Stimulated activated CD8-positive, alpha-beta memory T cell treated with anti-CD3 and anti-CD28 coated beads, Interleukin-12 subunit alpha, Interleukin-12 subunit beta, amount 100 ng/mL, for 4 hours (primary cell): ENCODE measurements at places on chromosomes 5 and 9.

DNA sequence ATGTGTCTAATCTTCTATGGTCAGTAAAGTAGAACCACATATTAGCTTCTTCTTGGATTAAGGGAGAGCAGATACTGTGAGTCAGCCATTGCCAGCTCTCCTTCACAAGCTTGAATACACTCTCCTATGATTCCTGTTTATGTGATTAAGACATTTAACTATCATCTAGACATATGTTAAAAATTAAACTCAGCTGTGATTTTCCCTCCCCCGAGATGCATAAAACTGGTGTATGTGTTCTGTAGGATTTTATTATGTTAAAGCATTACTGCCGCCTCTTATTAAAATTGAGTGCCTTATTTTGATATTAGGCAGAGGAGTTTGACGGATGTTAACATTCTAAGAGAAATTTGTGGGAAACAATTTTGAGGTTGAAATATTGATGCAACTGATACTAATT is 114.6 kb downstream of the ACTBL2 start:
- DNase-seq: no peak

GRCh38 chr5:172248637-172249036 is 34.9 kb downstream of the UBTD2 start:
- DNase-seq: no peak

DNA sequence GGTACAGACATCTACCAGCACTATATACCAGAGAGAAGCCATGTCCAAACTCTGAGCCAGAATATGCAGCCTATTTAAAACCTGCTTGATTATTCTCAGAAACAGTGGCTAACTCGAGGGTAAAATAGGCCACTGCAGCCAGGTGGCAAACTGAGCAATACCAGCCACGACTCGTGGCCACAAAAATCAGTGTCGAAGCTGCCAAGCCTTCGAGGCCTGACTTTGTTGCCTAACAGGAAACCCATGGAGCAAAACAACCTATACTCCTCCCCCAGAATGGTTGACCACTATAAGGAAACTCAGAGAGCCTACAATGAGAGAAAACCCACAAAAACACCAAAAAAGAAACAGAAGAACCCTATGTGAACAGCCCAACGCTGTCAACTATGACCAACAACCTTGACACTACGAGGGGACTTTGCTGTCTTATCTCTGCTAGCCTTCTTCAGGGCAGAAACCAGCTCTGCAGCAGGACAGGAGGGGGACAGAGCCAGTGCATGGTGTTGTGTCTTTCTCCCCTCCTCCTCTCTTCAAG is 133.8 kb downstream of the TMEM174 start:
- DNase-seq: no peak

GRCh38 chr9:113602126-113603047 is 138.9 kb downstream of the RGS3 start:
- peak; percentile 49 for DNase-seq

DNA sequence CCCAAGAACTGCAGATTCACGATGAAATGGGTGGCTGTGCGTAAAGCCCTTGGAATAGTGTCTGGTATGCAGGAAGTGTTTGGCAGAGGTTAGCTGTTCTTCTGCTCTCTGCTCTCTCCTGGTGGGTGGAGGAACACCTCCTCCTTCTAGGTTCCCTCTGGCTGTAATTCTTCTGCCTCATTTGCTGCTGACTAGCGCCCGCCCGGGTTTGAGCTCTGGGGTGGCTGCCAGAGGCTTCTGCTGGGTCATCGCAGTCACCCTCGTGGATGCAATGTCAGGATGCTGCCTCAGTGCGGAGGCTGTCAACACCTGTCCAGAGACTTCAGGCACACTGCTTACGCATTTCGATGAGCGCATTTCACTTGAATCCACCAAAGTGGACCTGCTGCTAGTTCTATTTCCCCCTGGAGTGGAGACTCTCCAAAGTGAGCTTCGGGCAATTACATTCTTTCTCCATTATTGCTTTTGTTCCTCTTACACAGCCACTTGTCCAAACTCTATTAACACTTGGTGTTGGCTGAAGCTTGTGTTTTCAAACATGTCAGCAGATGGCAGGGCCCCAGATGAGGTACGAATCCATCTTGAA is 11.7 kb downstream of the DOCK2 start:
- DNase-seq: no peak

DNA sequence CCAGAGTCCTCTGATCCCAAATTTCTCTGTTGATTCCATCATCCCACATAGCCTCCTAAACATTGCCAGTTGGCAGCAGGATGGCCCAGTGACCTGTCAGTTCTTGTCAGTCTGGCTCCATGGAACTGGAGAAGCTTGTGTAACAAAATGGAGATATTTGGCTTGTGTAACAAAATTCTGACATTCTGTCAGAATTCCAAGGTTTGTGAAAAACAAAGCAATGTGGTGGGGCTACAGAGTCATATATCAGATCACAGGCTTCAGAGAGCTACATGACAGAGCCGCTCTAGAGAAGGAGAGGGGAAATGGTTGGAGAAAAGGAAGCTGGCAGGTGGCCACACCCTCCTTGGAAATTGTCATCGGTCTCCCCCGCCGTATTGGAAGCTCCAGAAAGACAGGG is 75.4 kb upstream of the MAN2A1 start:
- no peak for DNase-seq

DNA sequence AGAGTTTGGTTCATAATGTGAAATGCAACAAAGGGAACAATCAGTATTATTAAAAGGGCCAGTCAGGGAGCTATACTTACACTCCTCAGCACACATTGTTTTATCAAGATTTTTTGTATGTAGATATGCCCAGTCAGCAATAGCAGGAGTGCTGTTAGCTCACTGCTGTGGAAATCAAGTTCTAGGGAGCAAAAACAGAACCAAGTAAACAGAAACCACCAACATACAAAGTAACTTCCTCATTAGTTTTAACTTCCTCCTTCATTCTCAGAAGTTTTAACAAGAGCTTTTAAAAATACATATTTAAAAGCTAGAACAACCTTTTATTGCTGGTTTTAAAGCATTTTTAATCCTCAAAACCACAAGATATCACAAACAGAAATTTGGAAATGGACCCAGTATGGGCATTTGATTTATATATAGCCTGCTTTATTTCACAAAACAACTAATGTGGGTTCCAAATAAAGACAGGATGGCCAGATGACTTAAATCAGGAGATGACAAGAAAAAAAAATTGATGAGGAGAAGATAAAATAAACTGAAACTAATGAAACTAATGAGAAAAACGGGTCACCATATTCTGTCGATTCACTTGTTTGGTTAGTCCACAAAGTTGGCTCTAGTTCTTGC is 178.5 kb downstream of the ADAMTS12 start:
- DNase-seq: no peak

GRCh38 chr9:78644359-78644758 is 347.4 kb downstream of the PSAT1 start:
- no peak for DNase-seq

- DNase-seq: no peak
These were observed 106.4 kb upstream of the ELL2 start for GRCh38 chr5:96067894-96068614.

DNA sequence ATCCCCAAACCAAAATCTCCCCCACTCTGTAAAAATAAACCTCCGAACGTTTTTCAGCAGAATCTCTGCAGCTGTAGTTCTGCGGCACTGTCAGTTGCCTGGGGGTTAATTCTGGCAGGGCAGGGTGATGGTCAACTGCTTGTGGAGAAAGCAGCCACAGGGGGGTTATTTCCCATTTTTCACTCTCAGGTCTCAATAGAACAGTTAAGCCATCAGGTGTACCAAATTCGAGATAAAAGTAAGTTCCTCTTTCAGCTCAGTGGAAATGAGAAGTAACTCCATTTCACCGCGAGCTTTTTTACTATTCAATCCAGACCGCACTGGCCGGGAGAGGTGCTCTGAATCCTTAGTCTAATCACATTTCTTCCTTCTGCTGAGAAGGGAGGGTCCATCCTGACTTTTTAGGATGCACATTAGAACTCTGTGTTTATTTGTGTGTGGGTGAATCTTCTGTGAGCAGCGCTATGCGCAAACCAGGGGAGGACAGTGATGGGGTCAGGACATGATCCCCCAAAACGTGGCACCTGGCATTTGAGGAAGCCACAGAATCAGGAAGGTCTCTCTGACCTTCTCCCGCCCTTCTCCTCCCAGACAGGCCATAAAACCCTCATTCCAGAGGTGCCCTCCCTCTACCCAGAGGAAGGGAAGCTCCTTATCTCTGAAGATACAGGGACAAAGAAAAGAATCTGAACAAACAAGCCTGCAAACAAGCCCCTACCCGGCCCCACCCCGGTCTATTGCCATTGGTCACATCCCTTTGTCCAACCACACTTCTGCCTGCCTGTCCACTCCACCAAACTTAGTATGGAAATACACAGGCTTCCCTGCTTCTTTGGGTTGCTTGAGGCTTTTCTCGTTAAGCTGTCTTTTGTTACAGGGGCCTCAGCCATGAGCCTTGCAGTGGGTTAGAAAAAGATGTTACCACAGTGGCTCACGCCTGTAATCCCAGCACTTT is 229.0 kb downstream of the ROR2 start:
- DNase-seq: no peak

DNA sequence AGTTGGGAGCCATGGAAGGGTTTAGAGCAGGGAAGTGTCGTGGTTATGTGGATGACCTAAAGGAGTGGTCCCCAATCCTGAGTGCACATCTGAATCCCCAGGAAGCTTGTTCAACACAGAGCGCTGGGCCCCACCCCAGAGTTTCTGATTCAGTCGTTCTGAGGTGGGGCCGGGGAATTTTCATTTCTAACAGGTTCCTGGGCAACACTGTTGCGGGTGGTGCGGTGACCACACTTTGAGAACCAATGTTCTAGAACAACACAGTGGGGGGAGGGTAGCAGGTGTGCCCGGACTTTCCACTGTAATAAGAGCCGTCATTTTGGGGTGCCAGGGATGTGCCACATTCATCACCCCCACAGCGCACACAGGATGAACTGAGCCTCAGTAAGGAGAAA is 39.3 kb downstream of the DUSP1 start:
- no peak for DNase-seq

- DNase-seq: no peak
These were observed 134.2 kb downstream of the ZNF354C start for GRCh38 chr5:179194201-179194910.

GRCh38 chr5:15524712-15525111 is 24.7 kb downstream of the FBXL7 start:
- no peak for DNase-seq

DNA sequence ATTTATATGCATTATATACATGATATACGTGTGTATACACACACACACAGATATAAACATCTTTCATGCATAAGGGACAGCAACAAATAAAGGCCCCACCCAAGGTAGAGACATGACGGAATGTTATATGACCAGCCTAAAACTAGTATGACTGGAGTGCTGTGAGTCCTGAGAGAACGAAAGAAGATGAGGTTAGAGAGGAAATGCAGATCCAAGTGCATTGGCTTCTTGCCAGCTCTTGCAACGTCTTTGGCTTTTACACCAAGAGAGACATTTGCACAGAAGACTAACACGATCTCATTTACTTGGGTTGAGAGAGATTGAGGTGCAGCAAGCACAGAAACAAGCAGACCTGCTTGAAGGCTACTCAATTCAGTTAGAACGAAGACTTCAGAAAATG is 23.0 kb downstream of the CDH10 start:
- no peak for DNase-seq

DNA sequence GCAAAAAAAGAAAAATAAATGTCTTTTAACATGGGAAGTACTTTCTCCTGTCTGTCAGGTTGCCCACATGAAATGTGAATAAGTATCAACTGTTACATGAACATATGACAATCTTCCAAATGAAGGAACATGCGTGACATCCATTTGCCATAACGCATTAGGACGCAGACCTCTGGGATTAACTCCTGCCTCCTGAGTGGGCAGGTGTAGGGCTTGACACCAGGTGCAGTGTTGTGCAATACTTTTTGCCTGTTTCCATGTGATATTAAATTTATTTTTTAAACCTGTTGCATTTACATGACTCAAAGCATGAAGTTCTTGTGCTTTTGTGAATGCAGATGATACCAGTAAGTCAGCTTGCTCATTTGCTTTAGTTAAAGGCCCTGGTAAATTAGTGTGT is 8.7 kb upstream of the TMEM141 start:
- no peak for DNase-seq

- DNase-seq: no peak
These were observed 18.6 kb upstream of the KDM4C start for GRCh38 chr9:6739218-6739617.

DNA sequence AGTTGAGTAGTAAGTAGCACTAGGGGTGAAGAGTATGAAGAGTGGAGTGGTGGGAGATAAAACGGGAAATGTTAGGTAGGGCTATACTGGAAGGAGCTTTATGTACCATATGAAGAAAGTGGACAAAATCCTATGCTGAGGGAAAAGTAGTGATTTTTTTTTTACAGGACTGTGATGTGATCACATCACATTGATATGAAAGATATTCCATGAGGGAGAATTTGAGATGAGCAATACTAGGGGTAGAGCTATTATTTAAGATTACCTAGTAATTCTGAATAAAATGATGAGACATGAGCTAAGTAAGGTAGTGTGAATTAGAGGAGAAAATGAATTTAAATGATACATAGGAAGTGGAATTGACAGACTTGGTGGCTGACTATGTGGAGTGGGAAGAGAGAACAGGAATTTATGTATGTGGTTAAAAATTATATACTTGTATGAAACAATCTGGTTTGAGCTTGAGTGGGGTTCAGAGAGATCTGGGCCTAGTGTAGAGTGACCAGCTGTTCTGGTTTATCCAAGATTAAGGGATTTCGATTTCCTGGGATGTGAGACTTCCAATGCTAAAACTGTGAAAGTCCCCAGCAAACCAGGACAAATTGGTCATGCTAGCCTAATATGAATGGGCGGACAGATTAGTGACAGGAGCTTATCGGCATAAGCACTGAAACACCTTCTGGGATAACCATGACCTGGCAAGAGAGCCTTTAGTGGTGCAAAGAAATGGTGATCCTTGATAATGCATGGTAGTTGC is 29.3 kb upstream of the STOM start:
- no peak for DNase-seq

- DNase-seq: no peak
These were observed 331.9 kb upstream of the GRIA1 start for GRCh38 chr5:153158608-153159007.

GRCh38 chr5:152237531-152237930 is 167.5 kb downstream of the NMUR2 start:
- no peak for DNase-seq

DNA sequence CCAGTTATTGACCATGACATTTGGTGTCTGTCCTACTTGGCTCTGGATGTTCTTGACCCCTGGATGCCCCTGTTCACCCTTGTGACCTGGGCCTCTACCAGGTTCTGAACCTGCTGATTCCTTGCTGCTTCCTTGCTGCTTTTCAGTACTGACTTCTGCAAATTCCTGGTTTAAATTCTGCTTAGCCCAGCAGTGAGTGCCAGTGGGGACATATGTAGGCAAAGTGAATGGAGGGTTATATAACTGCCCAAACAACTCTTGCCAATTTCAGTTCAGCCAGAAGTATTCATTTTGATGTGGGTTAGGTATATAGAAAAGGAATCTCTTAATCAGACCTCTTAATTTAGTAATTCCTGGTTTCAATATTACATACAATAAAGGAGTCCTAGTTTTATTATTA is 220.6 kb downstream of the TAF11L14 start:
- no peak for DNase-seq
